ENCODE measurements at places on chromosomes 7 and 10.

- no peak for DNase-seq
Measured at GRCh38 chr7:24942226-24942625, 37.8 kb downstream of the OSBPL3 start.

DNA sequence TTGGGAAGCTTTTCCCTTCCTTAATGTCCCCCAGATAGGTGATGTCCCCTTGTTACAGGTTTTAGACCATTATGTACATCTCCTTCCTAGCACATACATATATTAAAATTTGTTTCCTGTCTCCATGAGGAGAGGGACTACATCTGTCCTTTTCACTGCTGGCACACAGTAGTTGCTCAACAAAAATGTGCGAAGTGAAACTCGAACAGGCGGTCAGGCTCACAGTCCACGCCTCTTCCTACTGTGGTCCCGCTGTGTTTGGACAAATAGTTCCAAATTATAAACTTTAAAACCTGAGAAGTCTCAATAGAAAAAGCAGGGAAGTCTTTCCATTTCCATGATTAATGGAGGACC, 1.2 kb upstream of the HHEX start:
- DNase-seq, result no peak

- DNase-seq, result no peak
Measured at GRCh38 chr10:14860791-14861190, 17.9 kb upstream of the SUV39H2 start.

GRCh38 chr7:104153287-104153686, 54.5 kb downstream of the ORC5 start:
- no peak for DNase-seq

- DNase-seq, result no peak
Measured at GRCh38 chr7:73881352-73882046, 20.5 kb downstream of the TMEM270 start.

GRCh38 chr10:74765465-74765975, 60.9 kb upstream of the KAT6B start:
- DNase-seq, result no peak

Data from stimulated activated CD4-positive, alpha-beta T cell treated with anti-CD3 and anti-CD28 coated beads, TNF-alpha, amount 100 ng/mL, for 48 hours (primary cell).